ENCODE measurements at places on chromosomes 3 and 15. TPM values are rescaled to one million over a fixed set of nuclear protein-coding genes. Genes with fewer than 3 reads are reported as not detected.

- no peak for DNase-seq
Observed at GRCh38 chr3:156614642-156615511, 59.5 kb upstream of the TIPARP start.

Gene TTC21A
- total RNA-seq = 46.5 TPM

Gene MAP6D1
- 0.99 TPM for total RNA-seq

Gene SEMA6D
- 13.5 TPM for total RNA-seq
